Cardiac atrium fibroblast (primary cell): ENCODE measurements at places on chromosomes 5 and 9. TPM values are rescaled to one million over a fixed set of nuclear protein-coding genes. Genes with fewer than 3 reads are reported as not detected.

LCN1 gene
- not detected in 2 replicates for total RNA-seq

SOWAHA gene
- total RNA-seq: 0.16 TPM in 1 of 2 replicates, not detected in the other

HDAC3 gene
- total RNA-seq: 46.9 and 54.3 TPM in 2 replicates

ATP10B gene
- total RNA-seq: not detected in 2 replicates

FYB1 gene
- total RNA-seq: not detected in 2 replicates

NXNL2 gene
- total RNA-seq: 0.32 and 0.54 TPM in 2 replicates

MLANA gene
- not detected in 2 replicates for total RNA-seq

TJP2 gene
- total RNA-seq: 52.0 and 57.6 TPM in 2 replicates

IPPK gene
- 7.2 and 10.7 TPM in 2 replicates for total RNA-seq

FGF10 gene
- 0.32 TPM in 1 of 2 replicates, not detected in the other for total RNA-seq

CYLC2 gene
- not detected in 2 replicates for total RNA-seq

TNFSF15 gene
- 0.16 TPM in 1 of 2 replicates, not detected in the other for total RNA-seq

CYSRT1 gene
- total RNA-seq: not detected in 2 replicates

ACSL6 gene
- total RNA-seq: not detected in 2 replicates

CCNJL gene
- total RNA-seq: 0.16 and 0.90 TPM in 2 replicates

ZDHHC21 gene
- total RNA-seq: 2.5 and 3.6 TPM in 2 replicates

CER1 gene
- not detected in 2 replicates for total RNA-seq

NFX1 gene
- total RNA-seq: 11.0 and 15.9 TPM in 2 replicates

INSL6 gene
- not detected in 2 replicates for total RNA-seq

CNTLN gene
- 3.7 and 4.2 TPM in 2 replicates for total RNA-seq
